Endodermal cell (in vitro differentiated cells): ENCODE measurements at places on chromosomes 12 and 14. TPM values are rescaled to one million over a fixed set of nuclear protein-coding genes. Genes with fewer than 3 reads are reported as not detected.

DNA sequence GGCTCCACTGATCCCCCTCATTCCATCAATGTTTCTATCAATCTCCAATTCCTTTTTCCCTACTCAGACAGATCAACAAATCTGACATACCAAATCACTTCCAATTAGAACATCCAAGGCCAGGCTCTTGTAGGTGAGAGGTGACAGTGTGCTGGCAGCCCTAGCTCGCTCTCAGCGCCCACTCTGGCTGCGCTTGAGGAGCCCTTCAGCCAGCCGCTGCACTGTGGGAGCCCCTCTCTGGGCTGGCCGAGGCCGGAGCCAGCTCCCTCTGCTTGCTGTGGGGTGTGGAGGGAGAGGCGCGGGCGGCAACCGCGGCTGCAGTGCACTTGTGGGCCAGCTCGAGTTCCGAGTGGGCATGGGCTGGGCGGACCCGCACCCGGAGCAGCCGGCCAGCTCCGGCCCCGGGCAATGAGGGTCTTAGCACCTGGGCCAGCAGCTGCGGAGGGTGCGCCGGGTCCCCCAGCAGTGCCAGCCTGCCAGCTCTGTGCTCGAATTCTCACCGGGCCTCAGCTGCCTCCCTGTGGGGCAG lies 6.0 kb upstream of the ITPR2 start:
- peaks cover 4% of the 10 kb centered on the region for H3K4me1 ChIP-seq
- H3K36me3 ChIP-seq, result no peaks in the 10 kb centered on the region
- DNase-seq, result no peak
- no peak overlapping the region for H3K4me3 ChIP-seq
- no peaks in the 10 kb centered on the region for H3K27me3 ChIP-seq

GRCh38 chr12:106301611-106302321 lies 767 bp upstream of the TCP11L2 start:
- H3K36me3 ChIP-seq, result no peaks in the 10 kb centered on the region
- DNase-seq, result peak; percentile 92
- H3K27ac ChIP-seq, result peak overlapping the region; percentile 5
- H3K4me1 ChIP-seq, result peaks cover 3% of the 10 kb centered on the region
- H3K27me3 ChIP-seq, result no peaks in the 10 kb centered on the region

GRCh38 chr12:66726556-66726955 lies 47.7 kb upstream of the GRIP1 start:
- no peaks in the 10 kb centered on the region for H3K4me1 ChIP-seq
- no peaks in the 10 kb centered on the region for H3K27me3 ChIP-seq
- H3K36me3 ChIP-seq, result no peaks in the 10 kb centered on the region

ZBTB39 gene
- 13.9 to 27.2 TPM (median 25.7 TPM) in 3 replicates for total RNA-seq

HPD gene
- 0.42 to 0.71 TPM (median 0.44 TPM) in 3 replicates for total RNA-seq

APOLD1 gene
- 3.2 and 3.7 TPM in 2 replicates for total RNA-seq
